ENCODE measurements at places on chromosomes 4 and X. TPM values are rescaled to one million over a fixed set of nuclear protein-coding genes. Genes with fewer than 3 reads are reported as not detected.

The TCP11X2 gene
- not detected for total RNA-seq

The ANKRD50 gene
- 7.1 TPM for total RNA-seq

GRCh38 chr4:76224171-76224570, 10.5 kb upstream of the SCARB2 start:
- DNase-seq = no peak
- H3K27me3 ChIP-seq = no peaks in the 10 kb centered on the region
- no peak overlapping the region for H3K4me3 ChIP-seq
- H3K4me1 ChIP-seq = no peaks in the 10 kb centered on the region

DNA sequence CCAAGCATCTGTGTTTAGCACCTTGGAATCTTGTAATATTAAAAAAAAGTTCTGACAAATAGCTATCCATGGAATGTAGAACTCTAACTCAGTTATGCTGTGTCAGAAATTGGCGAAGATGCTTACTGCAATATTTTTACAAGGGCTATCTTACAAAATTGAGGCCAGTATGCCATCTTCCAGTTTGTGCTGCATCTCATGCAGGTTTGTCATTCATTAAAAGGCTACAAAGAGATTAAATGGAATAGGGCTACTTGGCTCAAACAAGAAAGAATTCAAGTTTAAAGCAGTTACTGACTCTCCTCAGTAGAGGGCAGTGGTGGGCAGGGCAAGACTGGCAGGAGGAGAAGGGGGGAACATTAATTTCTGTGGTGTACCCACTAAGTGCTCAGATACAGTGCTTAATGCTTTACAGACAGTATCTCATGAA, 66.5 kb downstream of the SHROOM4 start:
- H3K4me1 ChIP-seq = no peaks in the 10 kb centered on the region
- no peak for DNase-seq
- H3K36me3 ChIP-seq = no peaks in the 10 kb centered on the region
- no peak overlapping the region for H3K27ac ChIP-seq
- peaks cover 4% of the 10 kb centered on the region for H3K27me3 ChIP-seq

Data from colonic mucosa (tissue), 4 donors.